Bladder microvascular endothelial cell (primary cell): ENCODE measurements at places on chromosomes 7 and 10. TPM values are rescaled to one million over a fixed set of nuclear protein-coding genes. Genes with fewer than 3 reads are reported as not detected.

Gene FAM13C
- 3.1 and 10.2 TPM in 2 replicates for total RNA-seq

Gene SCD
- total RNA-seq: 29.6 and 64.3 TPM in 2 replicates

Gene NPY4R2
- not detected in 2 replicates for total RNA-seq

Gene SPDYE2
- not detected in 2 replicates for total RNA-seq

Gene IFIT2
- 2.6 and 5.3 TPM in 2 replicates for total RNA-seq

Gene CALML5
- total RNA-seq: not detected in 2 replicates

Gene CPA2
- not detected in 2 replicates for total RNA-seq

Gene LRRN3
- total RNA-seq: under 0.01 and 0.06 TPM in 2 replicates

Gene PDAP1
- 23.6 and 39.7 TPM in 2 replicates for total RNA-seq

Gene ING3
- 14.4 and 21.1 TPM in 2 replicates for total RNA-seq

Gene HHEX
- total RNA-seq: 36.6 and 66.4 TPM in 2 replicates

Gene APBB1IP
- total RNA-seq: 0.06 TPM in 1 of 2 replicates, not detected in the other

Gene CRHR2
- total RNA-seq: not detected in 2 replicates

Gene TBRG4
- 54.2 and 59.0 TPM in 2 replicates for total RNA-seq

Gene CUTC
- total RNA-seq: 14.4 and 21.4 TPM in 2 replicates

Gene ZNF467
- 0.49 and 2.7 TPM in 2 replicates for total RNA-seq

Gene CARD11
- total RNA-seq: 0.32 and 6.5 TPM in 2 replicates

Gene PGAM2
- not detected in 2 replicates for total RNA-seq

Gene ANLN
- total RNA-seq: 32.3 and 41.1 TPM in 2 replicates

Gene KCNIP2
- 0.31 and 0.65 TPM in 2 replicates for total RNA-seq

Gene RELN
- total RNA-seq: 8.1 and 899 TPM in 2 replicates

Gene SH2D4B
- 0.06 and 0.16 TPM in 2 replicates for total RNA-seq

Gene BTBD16
- not detected in 2 replicates for total RNA-seq

Gene PNLIPRP3
- total RNA-seq: not detected in 2 replicates

Gene ASIC3
- total RNA-seq: 0.16 and 0.44 TPM in 2 replicates

Gene CDC14C
- not detected in 2 replicates for total RNA-seq

Gene LIPA
- total RNA-seq: 34.4 and 45.3 TPM in 2 replicates

Gene PCBD1
- 46.3 and 54.3 TPM in 2 replicates for total RNA-seq

Gene AGR3
- not detected in 2 replicates for total RNA-seq

Gene AKR1C3
- 35.9 and 102 TPM in 2 replicates for total RNA-seq

Gene FAM131B
- total RNA-seq: 0.44 and 0.49 TPM in 2 replicates

Gene PRPF18
- total RNA-seq: 24.6 and 40.5 TPM in 2 replicates

Gene VSTM2A
- total RNA-seq: not detected in 2 replicates

Gene COL26A1
- total RNA-seq: 0.13 TPM in 1 of 2 replicates, not detected in the other

Gene PPP1R3A
- total RNA-seq: not detected in 2 replicates

Gene VIPR2
- total RNA-seq: not detected in 2 replicates

Gene HABP2
- under 0.01 TPM in 1 of 2 replicates, not detected in the other for total RNA-seq

Gene NPTX2
- total RNA-seq: 0.69 and 0.97 TPM in 2 replicates

Gene SPAG6
- total RNA-seq: not detected in 2 replicates

Gene POLR2J2
- total RNA-seq: 0.97 and 10.5 TPM in 2 replicates

Gene EBF3
- 9.5 and 14.4 TPM in 2 replicates for total RNA-seq

Gene PKD2L1
- not detected in 2 replicates for total RNA-seq

Gene SLC18A3
- total RNA-seq: not detected in 2 replicates

Gene FAM3C
- total RNA-seq: 26.2 and 63.9 TPM in 2 replicates

Gene FAM25C
- total RNA-seq: not detected in 2 replicates

Gene GLI3
- 1.9 and 2.6 TPM in 2 replicates for total RNA-seq
